KBM-7 (cell line): ENCODE measurements at places on chromosomes 16 and 17.

DNA sequence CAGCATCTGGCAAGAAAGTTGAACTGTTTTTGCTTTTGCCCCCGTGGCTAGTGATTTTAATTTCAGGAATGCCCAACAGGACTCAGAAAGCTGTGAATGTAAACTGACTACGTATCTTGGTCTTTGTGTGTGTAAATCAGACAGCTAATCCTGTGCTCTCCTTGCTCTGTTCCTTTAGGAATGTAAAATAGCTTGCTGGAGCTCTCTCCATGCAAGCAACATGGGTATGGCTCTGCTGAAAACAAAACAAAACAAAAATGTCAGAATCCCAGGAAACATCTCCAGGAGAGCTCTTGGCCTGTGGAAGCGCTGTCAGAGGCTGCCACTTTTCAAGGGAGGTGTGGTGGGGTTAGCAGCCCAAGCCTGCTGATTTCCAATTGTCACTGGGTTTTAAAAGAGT is 161.8 kb upstream of the NOG start:
- no peak for DNase-seq

- no peak for DNase-seq
Observed at GRCh38 chr16:17362183-17362582, 108.6 kb downstream of the XYLT1 start.

DNA sequence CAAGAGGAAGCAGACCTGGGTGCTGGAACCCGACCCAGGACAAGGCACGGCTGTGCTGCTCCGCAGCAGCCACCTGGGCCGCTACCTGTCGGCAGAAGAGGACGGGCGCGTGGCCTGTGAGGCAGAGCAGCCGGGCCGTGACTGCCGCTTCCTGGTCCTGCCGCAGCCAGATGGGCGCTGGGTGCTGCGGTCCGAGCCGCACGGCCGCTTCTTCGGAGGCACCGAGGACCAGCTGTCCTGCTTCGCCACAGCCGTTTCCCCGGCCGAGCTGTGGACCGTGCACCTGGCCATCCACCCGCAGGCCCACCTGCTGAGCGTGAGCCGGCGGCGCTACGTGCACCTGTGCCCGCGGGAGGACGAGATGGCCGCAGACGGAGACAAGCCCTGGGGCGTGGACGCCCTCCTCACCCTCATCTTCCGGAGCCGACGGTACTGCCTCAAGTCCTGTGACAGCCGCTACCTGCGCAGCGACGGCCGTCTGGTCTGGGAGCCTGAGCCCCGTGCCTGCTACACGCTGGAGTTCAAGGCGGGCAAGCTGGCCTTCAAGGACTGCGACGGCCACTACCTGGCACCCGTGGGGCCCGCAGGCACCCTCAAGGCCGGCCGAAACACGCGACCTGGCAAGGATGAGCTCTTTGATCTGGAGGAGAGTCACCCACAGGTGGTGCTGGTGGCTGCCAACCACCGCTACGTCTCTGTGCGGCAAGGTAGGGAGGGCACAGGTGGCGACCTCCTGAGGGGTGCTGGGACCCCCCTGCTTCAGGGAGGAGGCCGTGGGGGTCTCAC is 667 bp downstream of the FSCN2 start:
- DNase-seq = no peak

- no peak for DNase-seq
Observed at GRCh38 chr16:48619547-48619946, 9.6 kb upstream of the N4BP1 start.

DNA sequence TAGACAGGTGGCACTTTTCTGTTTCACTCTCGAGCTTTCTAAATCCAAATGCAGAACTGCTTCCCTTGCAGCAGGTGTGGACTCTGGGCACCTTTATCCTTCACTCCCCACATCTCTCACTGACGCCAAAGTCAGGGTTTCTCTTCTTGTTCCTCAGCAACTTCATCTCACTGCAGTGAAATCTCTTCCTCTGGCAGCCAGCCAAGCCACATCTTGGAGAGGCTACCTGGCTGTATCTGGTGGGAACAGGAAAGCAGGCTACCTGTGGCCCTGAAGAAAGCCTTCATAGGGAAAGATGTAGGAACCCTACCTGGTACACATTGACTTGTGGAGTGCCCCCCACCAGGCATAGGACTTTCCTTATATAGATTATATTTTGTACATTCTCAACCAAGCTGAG is 159.1 kb downstream of the UTP18 start:
- DNase-seq = no peak

DNA sequence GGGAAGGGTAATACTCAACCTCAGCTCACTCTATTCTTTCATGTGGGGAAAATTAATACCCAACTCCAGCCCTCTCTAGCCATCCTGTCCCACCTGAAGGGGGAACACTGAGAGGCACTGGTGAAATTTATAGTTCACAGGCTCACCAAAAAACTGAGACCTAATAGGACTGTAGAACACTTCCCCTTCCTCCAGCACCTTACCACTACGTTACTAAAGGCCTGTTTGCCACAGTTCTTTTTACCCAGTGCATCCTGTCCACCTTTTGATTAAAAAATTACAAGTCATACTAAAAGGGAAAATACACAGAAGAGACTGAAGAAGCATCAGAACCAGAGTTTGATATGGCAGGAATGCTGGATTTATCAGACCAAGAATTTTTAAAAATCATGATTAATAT is 26.0 kb downstream of the DHRS7B start:
- DNase-seq = no peak

DNA sequence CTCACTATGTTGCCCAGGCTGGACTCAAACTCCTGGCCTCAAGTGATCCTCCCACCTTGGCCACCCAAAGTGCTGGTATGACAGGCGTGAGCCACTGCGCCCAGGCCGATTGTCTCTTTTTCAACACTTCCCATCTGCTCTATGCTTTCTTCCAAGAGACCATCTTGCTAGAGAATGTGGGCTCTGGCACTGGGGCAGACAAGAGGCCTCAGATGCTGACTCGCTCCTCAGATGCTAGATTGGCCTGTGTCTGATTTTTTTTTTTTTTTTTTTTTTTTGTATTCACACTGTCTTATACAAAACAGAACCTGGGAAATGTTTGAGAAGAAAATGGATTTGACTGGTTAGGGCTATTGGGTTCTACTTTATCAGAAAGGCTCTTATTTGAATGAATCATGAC is 58.2 kb downstream of the CYB5D2 start:
- DNase-seq = no peak

DNA sequence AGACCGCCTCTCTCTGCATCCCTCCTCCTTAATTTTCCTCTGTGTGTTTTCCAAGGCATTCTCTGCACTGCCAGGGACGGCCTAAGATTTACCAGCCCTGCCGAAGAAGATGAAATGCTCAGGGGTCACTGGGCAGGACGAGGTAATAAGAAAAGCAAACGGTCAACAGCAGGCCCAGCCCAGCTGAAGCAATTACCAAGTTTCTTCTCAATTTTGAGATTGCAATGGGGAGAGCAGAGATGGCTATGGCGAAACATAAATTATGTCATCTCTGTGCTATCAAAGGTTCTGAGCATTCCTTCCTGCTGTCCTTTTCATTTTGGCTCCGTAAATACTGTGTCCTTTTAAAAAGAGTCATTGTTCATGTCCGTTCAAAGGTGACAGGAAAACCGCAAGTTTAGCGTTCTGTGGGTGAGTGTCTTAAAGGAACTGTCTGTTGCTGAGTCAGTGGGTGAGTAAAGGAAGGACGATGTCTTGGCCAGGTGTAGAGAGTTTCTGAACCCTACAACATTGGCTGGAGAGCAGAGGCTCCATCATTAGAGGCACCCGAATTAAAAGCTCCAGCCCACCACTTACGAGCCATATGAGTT is 753.9 kb upstream of the EEF2KMT start:
- DNase-seq = no peak

DNA sequence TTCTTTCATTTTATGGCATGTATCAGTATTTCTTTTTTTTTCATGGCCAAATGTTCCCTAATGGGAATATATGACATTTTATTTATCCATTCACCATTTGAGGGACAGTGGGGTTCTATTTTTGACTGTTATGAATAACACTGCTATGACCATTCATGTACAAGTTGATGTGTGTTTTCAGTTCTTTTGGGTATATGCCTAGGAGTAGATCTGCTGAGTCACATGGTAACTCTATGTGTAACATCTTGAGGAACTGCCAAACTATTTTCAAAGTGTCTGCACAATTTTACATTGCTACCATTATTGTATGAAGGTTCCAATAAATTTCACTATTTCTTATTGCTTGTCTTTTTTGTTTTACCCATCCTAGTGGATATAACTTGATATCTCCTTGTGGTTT is 223.0 kb downstream of the TANC2 start:
- no peak for DNase-seq

DNA sequence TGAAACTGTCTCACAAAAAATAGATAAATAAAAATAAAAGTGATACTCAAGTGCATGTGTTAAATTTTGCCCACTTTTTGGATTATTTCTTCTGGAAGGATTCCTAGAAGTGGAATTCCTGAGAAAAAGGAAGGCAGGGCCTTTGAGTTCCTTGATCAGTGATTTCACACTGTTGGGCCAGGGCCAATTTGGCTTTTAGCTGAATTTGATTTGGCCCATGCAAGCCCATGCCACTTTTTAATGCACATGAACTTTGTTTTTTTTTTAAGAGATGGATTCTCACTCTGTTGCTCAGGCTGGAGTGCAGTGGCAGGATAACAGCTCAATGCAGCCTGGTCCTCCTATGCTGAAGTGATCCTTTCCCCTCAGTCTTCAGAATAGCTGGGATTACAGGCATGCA is 96.3 kb downstream of the TNFRSF13B start:
- no peak for DNase-seq

DNA sequence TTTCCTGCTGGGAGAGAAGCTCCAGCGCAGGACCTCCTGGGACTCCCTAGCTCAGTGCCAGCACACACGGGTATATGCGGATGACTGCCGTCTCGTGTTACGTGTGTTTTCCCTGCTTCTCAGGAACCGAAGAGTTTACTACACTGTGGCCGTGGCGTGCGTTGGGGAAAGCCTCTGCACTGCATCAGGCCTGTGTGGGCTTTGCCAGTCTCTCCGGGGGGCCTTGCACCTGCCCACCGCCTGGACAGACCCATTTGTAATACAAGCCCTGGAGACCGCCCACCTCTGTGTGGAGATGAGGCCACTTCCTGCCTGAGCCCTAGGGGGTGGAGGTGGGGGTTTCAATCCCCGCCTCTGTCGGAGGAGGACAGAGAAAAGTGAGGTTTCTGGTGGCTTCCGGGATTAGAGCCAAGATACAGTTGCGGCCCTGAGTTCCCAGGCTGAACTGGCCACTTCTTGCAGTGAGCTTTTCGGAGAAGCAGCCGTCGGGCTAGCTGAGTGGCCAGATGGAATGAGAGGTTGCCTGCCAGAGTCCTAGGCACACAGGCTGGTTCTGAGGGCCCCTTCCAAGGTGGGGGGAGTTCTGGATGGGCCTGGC is 43.4 kb upstream of the GSE1 start:
- DNase-seq = peak; percentile 98

DNA sequence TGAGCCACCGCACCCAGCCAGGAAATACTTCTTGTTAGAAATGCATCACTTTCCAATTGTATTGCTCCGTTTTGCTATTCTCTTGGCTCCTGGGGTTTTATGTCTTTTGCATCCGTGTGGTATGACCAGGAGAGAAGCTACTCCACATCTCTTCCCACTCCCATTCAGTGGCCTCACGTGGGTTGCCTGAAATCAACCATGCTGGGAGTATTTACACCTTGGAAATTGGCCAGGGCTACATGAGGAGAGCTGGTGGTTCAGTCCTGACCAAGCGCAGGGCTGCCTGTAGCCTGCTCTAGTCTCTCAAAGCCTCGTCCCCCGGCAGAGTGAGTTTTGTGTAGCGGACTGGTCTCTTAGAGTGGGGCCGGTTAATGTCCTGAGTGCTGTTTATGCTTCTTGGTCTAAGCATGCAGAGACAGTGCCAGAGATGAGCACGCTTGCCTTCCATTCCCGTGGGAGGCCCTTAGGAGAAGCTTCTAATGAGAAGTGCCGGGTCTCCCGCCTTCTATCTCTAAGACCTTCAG is 3.8 kb downstream of the WFDC1 start:
- DNase-seq = no peak

- no peak for DNase-seq
Observed at GRCh38 chr17:32671896-32672295, 185.1 kb downstream of the CDK5R1 start.

DNA sequence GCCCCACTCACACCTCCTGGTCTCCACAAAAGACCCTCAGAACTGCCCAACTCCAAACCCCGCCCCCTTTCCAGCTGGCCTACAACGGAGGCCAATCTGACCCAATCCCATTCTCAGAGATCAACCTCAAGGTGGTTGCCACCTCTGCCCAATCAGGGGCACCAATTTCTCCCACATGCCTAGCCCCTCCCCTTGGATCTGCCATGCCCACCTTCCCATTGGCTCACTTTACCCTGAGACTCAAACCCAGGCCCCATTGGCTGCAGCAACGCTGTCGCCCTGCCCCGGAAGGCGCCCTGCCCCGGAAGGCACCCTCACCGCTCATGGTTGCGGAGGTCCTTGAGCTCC is 10.6 kb downstream of the ZNF668 start:
- no peak for DNase-seq

DNA sequence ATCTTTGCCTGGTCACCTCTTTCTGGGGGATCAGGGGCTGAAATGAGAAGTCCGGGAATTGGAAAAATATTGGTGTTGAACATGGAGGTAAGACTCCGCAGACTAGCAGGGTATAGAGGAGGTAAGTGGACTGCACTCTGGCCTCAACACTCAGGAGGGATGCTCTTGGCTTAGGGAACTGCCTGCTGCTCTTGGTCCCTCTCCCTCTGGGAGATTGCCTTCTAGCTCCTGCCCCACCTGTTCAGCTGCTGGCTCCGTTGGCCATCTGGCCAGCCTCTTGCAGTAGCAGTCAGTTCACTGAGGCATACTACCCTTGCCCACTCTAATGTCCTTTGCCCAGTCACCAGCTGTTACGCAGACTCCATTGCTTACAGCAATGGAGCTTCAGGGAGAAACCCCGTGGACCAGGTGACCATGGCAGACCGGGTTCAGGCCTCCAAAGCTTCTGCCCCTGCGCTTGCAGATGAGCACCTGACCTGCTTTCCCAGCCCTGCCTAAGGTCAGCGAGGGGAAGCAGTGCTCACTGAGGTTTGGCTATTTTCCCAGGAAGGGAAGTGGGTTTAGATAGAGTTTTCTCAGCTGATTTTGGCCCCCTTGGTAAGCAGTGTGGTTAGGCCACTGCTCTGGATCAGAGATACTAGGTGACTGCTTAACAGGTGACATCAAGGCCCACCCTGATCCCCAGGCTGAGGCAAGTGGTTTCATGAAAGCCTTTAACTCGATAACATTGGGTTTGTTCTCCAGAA is 11.9 kb downstream of the CDK5RAP3 start:
- no peak for DNase-seq

DNA sequence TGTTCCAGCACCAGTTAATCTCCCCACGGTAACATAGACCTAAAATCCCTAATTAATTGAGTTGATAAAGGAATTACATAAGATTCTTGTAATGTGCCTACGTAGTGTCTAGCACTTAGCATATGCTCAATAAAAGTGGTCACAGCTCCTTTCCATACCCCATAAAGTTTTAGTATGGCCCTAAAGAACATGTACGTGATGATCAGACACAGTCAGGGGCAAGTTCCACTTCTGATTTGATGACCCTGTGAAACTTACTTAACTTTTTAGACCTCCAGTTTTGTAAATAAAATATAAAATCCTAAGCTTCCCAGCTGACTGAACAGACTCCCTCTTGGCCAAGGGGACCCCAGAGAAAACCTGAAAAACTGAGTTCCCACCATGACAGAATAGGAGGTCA is 391.3 kb upstream of the ERCC4 start:
- no peak for DNase-seq
